ENCODE measurements at places on chromosomes 12 and 14. TPM values are rescaled to one million over a fixed set of nuclear protein-coding genes. Genes with fewer than 3 reads are reported as not detected.

- no peak for DNase-seq
Observed at GRCh38 chr14:27123162-27123561, 525.3 kb upstream of the NOVA1 start.

TSPAN31 gene
- total RNA-seq, result 57.6 TPM

DNA sequence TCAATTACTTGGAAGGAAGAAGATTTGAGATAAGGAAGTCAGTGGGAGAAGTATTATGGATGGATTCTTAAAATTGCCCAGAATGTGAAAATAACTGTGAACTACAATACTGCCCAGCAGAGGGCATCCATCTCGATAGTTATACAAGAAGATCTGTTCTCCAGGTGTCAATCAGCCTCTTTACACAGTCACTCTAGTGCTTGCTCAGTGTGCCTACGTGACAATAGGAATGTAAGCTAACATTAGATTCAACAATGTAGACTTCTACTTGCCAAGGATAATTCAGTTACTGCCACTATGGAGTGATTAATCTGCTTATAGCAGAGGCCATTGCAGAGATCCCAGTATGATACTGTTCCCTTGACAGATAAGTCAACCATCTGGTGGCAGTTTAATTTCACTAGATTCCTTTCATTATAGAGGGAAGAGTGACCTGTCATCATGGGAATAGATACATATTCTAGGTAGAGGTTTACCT, 10.6 kb upstream of the MAP4K5 start:
- peak; percentile 66 for DNase-seq

DNA sequence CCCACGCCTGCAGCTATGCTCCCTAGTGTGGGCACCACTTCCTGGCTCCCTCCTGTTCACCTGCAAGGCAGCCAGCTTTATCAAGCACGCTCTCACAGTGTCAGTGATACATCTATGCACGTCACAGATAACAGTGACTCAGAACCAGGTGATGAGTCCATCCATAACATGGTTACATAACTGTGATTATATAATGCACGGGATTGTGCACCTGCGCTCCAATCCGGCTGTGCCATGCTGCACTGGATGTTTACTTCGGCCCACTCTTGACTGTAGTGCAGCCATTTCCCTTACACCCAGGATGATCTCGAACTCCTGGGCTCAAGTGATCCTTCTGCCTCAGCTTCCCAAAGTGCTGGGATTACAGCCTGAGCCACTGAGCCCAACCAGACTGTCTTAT, 38.4 kb upstream of the CEP83 start:
- no peak for DNase-seq

- no peak for DNase-seq
Observed at GRCh38 chr12:45801625-45802024, 72.1 kb downstream of the ARID2 start.

DNA sequence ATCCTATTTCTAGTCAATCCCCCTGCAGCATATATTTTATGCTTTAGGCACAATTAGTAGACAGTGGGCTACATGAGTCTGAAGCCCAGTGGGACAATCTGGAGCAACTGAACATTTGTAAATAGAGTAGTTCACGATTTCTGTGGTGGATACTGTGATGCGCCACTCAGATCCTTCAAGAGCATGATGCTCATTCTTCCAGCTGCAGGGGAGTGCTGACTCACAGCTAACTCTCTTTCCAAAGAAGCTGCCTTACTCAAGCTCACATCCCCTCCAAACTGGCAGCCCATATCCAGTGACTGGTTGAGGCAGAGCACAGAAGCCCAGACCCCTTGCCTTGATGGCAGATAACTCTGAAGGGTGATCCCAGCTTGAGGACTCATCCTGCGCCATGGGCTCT, 224.2 kb upstream of the EEA1 start:
- DNase-seq, result no peak

RIMBP2 gene
- total RNA-seq, result 0.84 TPM

- peak; percentile 76 for DNase-seq
Observed at GRCh38 chr12:6193853-6194815, 6.1 kb upstream of the CD9 start.

GRCh38 chr12:132336451-132337413, 7.3 kb upstream of the GALNT9 start:
- no peak for DNase-seq

SERPINA6 gene
- not detected for total RNA-seq

- no peak for DNase-seq
Observed at GRCh38 chr12:19018302-19018970, 111.1 kb upstream of the PLEKHA5 start.

LRP1 gene
- 13.9 TPM for total RNA-seq

PTGER2 gene
- not detected for total RNA-seq

DNA sequence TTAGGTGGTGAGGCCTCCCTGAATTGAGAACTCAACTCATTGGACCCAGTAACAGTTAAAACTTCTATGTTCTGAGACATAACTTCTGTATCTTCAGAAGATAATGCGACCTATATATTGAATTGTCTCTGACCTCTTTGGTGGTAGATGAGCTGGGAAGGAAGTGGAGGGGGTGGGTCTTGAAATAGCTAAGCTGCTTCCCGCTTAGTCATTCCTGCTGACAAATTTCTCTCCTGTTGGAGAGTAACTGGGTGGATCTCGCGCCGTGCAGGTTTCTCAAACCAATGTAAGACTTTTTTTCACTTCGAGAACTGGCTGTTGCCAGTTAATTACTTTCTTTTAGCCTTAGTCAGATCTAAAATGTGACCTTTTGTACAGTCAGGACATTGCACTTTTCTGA, 100.8 kb downstream of the PPHLN1 start:
- peak; percentile 35 for DNase-seq

- DNase-seq, result no peak
Observed at GRCh38 chr12:131131808-131132117, 178.1 kb downstream of the ADGRD1 start.

GRCh38 chr12:58359084-58359483, 417.7 kb downstream of the ATP23 start:
- no peak for DNase-seq
